ENCODE measurements at places on chromosomes 1 and 21.

DNA sequence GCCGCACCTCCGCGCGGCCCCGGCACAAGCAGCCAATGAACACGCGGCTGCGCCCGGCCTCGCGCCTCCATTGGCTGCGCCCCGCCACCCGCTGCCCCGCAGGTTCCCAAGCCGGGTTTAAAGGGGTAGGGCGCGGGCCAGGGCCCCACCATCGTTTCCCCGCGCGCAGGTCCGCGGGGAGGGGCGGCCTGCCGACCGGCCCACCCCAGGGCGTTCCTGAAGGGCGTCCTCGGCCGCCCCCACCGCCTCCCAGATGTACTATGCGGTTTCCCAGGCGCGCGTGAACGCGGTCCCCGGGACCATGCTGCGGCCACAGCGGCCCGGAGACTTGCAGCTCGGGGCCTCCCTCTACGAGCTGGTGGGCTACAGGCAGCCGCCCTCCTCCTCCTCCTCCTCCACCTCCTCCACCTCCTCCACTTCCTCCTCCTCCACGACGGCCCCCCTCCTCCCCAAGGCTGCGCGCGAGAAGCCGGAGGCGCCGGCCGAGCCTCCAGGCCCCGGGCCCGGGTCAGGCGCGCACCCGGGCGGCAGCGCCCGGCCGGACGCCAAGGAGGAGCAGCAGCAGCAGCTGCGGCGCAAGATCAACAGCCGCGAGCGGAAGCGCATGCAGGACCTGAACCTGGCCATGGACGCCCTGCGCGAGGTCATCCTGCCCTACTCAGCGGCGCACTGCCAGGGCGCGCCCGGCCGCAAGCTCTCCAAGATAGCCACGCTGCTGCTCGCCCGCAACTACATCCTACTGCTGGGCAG, at the start of gene OLIG1:
OLIG1 (plus strand) TSS at position 148 of the 750 bp plus-strand sequence; CDS start at position 254, 106 bp downstream.
- DNase-seq = no peak

DNA sequence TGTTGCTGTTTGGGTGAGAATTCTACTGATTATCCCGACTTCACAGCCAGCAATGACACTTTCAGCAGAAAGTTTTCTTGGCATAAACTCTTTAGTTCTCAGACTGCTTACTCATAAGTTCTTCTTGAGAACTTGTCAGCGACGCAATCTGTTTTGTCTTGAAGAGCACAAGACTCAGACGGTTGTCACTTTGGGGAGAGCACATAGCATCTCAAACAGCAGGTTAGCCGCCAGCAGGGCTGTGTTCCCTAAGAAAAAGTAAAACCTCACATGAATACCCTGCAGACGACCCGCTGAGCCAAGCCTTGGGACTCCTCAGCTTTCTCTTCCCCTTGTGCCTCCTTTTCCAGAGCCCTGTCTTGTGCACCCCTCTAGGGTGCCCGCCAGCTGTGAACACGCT, 11.4 kb downstream of the AGMAT start:
- no peak for DNase-seq

DNA sequence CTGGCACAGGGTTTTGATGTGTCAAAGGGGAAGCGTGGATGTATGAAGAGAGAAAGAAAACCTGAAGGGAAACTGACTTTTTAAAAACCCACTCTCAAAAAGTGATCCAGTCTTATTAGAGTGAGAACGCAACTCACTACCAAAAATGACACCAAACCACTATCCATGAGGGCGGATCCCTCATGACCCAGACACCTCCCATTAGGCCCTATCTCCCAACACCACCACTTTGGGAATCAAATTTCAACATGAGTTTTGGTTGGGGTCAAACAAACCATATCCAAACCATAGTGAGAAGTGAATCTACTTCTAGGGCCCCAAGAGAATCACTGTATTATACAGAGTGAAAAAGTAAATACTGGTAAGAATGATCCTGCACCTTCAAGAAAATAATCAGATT, 53.5 kb downstream of the FNBP1L start:
- DNase-seq = no peak

- no peak for DNase-seq
Measured at GRCh38 chr1:30741239-30741894, 16.2 kb downstream of the LAPTM5 start.

DNA sequence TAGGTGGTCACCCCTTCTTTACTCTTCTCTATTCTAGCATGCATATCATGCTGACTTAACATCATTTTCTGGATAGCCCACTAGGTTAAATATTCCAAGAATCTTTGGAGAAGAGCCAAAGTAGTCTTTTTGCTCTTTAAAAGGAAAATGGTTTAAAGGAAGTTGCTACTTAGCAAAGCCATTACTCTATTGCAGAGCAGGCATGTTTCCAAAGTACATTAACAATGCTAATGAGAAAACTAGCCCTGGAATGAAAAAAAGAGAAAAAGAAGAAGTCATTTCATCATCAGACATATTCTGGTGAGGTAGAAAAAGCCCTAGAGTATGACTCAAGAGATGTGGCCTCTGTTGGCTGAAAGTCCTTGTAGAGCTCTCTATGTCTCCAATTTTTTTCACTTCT, 74.0 kb downstream of the NUF2 start:
- no peak for DNase-seq

- no peak for DNase-seq
Measured at GRCh38 chr1:244163861-244164510, 112.9 kb downstream of the ZBTB18 start.

GRCh38 chr1:165856606-165857005, 29.2 kb downstream of the UCK2 start:
- DNase-seq = no peak

DNA sequence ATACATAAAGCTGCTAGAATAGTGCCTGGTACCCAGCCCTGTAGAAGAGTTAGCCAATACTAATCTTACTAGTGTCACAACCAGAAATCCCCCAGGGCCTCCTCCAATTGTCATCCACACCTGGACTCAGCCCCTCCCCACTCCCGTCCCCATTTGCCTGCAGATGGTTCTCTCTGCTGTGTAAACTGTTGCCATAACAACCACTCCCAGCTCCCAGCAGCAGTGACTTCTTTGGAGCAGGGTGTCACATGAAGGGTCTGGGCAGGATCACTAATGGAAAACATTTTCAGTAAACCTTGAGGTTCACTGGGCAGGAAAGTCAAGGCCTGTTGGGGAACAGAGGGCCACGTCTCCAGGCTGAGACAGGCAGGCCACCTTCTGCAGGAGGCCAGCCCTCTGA, 126.0 kb upstream of the IPO9 start:
- no peak for DNase-seq

DNA sequence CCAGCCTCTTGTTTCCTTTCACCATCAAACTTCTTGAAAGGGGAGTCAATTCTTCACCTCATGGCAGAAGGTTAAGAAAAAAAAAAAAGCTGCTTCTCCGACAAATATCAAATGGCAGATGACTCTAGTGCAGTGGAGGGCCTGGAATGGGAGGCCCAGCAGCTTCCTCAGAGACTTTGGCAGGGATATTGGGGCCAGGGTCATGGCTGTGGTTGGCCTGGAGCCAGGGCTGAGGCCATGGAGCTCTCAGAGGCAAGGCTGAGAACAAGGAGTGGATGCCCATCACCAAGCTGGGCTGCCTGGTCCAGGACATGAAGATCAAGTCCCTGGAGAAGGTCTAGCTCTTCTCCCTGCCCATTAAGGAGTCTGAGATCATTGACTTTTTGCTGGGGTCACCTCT, 18.7 kb downstream of the MTF1 start:
- DNase-seq = no peak

DNA sequence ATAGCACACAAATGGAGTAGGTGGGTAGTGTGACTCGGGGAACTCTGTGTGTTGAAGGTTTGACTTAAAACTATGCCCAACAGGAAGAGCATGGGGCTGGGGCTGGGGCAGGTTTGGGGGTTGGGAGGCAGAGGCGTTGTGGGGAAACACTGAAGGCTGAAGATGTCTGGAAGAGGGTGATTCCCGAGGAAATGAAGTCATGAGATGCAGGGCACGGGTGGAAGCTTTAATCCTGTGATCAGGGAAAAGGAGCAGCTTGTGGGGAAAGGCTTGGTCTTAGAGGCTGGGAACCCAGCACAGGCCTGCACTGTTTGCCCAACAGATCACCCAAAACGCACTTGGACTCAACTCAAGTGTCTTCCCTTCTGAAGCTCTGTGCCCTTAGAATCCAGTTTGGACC, 26.6 kb upstream of the CTBS start:
- DNase-seq = no peak

DNA sequence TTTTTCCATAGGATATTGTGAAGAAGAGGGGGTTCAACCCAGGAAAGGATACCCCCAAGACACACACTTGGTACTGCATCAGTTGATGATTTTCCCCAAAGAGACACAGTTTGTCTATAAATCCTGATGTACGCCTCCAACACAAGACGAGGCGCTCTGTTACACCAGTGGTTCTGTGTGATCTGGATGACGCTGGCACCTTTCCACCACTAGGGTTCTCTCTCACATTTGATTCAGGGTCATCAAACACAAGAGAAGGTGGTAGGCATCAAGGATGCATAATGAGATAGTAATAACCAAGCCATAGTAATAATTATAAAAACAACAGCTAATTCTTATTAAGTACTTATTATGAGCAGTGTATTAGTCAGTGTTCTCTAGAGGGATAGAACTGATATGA, 508.8 kb upstream of the ZP4 start:
- DNase-seq = no peak

GRCh38 chr1:182795563-182796228, 6.1 kb downstream of the NPL start:
- DNase-seq = no peak

DNA sequence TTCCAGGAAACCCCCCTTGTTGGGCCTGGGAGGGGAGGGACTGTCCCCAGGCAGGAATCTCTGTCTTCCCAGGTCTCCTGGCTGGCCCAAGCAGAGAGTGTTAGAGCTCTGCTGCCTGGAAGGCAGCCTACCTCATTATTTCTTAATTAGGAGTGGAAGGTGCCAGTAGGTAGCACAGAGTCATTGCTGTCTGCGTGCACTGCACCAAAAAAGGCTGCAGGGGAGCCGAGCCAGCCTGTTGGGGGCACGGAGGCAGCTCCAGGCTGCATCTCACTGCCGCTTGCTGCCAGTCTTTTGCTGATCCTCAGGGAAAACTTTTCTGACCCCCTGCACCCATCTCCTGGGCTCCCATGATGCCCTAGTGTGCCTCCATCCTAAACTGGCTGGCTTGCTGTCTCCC, 58.1 kb downstream of the LRRN2 start:
- DNase-seq = no peak

GRCh38 chr1:55547405-55547804, 332.2 kb upstream of the USP24 start:
- no peak for DNase-seq

GRCh38 chr1:202199040-202199889, 5.7 kb downstream of the LGR6 start:
- DNase-seq = no peak

DNA sequence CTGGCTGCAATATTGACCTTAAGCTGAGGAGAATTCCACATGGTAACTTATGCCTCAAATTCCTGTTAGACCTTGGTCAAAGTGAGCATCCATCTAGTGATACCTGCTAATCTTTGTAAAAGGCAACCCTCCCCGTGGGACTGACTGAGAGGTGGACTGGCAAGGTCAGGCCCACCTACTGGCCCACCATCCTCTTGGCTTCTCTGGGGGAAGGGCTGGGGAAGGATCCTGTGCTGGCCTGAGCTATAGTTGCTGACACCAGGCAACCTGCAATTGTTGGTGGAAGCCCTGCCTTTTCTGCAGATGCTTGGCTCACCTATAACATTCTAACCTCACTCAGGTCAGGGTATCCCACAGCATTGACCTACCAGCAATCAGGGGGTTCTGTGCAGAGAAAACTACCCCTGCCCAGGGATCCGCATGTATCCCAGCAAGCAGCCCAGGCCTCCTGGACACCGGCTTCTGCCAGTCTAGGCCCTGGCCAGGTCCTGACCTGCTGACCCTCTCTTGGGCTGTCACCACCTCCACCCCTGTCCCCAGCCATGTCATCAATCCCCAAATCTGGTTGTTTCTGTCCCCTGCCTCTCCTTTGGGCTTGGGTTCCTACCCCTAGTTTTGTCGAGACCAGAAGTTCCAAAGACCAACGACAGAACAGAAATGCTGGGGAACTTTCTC, 108.1 kb upstream of the EDN2 start:
- DNase-seq = no peak

- DNase-seq = no peak
Measured at GRCh38 chr1:65232461-65232990, 76.8 kb upstream of the DNAJC6 start.

DNA sequence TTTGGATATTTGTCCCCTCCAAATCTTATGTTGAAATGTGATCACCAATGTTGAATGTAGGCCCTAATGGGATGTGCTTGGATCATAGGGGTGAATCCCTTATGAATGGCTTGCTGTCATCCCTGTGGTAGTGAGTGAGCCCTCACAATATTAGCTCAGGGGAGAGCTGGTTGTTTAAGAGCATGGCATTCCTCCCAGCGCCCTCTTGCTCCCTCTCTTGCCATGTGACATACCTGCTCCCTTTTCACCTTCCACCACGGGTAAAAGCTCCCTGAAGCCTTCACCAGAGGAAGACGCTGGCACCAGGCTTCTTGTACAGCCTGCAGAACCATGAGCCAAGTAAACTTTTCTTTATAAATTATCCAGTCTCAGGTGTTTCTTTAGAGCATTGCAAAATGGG, 305.6 kb downstream of the KCTD3 start:
- DNase-seq = no peak

DNA sequence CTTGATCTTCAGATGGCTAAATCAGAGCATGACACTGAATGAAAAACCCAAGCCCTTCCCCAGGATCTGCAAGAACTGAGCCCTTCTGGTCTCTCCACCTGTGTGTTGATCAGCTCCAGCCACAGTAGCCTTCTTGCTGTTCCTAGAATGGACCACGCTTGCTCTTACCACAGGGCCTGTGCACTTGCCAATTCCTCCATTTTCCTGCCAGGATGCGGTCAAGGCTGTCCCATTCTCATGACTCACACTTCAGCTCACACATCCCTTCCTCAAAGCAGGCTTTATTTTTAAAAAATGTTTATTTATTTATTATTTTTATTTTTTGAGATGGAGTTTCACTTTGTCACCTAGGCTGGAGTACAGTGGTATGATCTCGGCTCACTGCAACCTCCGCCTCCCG, 43.6 kb upstream of the GRHL3 start:
- DNase-seq = no peak

DNA sequence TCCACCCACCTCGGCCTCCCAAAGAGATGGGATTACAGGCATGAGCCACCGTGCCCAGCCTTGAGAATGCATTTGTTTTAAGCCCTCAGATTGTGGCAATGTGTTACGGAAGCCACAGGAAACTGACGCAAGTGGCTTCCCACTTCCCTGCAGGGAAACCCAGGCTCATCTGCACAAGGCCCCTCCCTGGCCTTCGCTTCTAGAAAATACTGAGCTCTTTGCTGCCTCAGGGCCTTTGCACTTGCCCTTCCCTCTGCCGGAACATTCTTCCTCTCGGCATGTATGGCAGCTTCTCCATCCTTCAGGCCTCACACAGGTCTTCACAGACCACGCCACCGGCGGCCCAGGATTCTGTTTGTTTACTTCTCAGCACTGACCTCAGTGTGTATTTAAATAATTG, 137.0 kb upstream of the TMEM51 start:
- no peak for DNase-seq
